ENCODE measurements at places on chromosomes 6 and 20.

DNA sequence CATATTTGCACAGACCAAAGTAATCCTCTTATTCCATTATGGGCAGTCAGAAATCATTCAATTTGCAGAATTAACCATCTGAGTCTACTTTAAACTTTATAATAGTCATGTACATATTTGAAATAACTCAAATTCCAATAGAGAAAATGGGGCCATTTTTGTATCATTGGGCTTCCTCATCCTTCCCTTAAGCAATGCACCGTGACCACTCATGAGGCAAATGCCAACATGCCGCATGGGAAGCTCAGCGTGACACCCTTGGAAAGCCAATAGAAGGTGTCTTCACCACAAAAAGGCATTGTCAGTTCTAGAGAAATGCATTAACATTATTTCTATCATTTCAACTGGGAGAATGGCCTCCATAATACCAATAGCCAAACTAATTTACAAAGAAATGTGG, 38.5 kb downstream of the SIM1 start:
- DNase-seq = no peak

DNA sequence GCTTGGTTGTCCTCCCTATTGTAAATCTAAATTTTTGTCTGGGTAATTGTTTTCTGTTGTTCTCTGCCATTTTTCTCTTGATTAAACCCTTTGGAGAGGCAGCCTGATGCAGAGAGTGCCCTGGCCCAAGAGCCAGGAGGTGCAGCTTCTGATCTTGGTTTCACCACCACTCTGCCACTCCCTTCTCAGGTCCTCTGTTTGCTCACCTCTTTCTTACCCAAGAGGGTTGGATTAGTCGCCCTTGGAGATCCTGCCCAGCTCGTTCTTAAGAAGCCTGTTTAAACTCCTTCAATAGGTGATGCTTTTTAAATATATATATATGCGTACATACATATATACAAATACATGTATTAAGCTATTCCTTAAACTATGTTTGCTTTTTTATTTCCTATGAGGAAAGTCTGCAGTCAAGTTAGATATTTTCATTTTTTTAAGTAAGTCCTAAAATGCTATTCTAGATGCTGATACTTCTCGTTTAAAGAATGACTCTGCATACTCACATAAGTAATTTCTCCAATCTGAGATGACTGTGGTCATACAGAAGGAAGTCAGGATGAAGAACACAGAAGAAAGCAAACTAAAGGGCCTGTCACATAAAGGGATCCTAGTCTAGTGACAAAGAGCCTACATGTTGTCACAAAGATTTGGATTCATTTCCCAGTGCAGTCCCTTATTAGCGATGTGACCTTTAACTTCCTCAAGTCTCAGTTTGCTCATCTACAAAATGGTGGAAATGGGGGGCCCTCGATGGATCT, 19.9 kb downstream of the TPD52L1 start:
- no peak for DNase-seq

GRCh38 chr20:3465301-3465700, 5.5 kb upstream of the ATRN start:
- no peak for DNase-seq

DNA sequence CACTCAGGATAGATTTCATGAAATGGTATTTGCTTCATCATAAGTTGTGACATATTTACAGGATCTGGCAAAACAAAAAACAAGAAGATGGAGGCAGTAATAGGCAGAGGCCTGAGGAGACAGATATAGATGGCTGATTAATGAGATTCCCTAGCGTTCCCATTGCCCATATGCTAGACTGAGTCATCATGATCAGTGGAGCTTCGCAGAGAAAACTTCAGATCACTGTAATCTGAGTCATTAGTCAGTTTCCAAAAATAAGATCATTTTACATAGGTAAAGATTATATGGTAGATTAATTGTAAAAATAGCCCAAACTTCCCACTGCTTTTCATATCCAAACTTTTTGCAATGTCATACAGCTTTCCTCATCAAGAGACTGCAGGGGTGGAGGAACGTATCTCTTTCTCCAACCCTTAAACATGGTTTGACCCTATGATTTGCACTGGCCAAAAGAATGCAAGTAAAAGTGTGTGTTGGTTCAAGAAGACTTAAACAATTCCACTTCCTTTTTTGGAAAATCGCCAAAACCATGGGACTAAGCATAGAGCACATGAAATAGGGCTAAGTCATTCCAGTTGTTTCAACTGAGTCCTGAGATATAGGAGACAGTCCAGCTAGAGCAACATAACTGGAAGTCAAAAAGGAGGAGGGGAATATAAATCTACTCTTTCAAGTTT, 626.0 kb downstream of the RNF144B start:
- no peak for DNase-seq

- no peak for DNase-seq
Observed at GRCh38 chr6:93801101-93801847, 381.9 kb upstream of the EPHA7 start.

DNA sequence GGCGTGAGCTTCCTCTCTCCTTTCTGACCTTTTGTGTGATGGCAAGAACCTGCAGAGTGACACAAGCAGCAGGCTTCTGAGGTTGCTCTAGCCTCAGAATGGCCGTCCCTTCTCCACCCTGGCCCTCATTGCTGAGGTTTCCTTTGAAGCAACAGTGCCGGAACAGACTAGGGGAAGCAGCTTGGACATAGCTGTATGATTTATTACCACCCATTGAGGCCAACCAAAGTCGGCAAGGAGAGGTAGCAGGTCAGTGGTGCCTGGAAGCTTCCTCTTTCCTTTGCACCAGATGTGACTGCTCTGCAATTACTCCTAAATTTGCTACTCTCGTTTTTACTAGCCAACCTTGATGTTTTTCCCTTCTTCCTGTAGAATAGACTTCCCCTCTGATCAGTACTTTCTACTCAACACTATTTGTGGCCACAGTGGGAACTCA, 31.4 kb downstream of the PTPN1 start:
- DNase-seq = no peak

GRCh38 chr6:107691062-107691751, 132.9 kb downstream of the SCML4 start:
- DNase-seq = no peak

- no peak for DNase-seq
Observed at GRCh38 chr6:8947900-8948299, 512.6 kb upstream of the SLC35B3 start.

- no peak for DNase-seq
Observed at GRCh38 chr20:44745598-44746366, at the start of gene KCNK15. TSS of gene KCNK15 (plus strand) at chr20:44745865. CDS start at chr20:44745911, 46 bp downstream.

DNA sequence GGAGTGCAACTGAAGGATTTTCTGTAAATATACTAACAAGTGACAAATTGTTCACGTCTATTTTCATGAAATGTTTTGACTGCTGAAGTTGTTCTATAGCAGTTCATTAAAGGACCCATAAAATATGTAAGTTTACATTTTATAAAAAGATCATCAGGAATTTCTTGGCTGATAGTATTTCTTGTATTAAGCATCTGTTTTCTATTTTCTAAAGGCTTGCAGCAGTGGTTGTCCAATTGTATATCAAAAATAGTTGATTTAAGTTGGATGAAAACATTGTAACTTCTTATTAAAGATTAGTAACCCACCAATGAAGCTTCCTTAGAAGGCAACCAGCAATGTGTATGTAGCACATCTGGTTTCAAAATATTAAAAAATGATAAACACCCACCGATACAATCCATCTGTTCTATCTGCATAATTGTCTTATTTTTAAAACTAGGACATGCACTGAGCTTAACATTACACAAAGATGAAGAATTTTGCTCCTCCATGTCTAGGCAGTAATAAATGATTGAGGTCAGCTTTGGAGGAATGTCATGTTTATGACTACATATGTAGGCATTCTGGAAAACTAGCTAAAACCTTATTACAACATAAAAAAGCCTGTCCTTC, 301.3 kb upstream of the TCF21 start:
- DNase-seq = no peak

- no peak for DNase-seq
Observed at GRCh38 chr20:55143601-55144000, 668.2 kb downstream of the DOK5 start.

DNA sequence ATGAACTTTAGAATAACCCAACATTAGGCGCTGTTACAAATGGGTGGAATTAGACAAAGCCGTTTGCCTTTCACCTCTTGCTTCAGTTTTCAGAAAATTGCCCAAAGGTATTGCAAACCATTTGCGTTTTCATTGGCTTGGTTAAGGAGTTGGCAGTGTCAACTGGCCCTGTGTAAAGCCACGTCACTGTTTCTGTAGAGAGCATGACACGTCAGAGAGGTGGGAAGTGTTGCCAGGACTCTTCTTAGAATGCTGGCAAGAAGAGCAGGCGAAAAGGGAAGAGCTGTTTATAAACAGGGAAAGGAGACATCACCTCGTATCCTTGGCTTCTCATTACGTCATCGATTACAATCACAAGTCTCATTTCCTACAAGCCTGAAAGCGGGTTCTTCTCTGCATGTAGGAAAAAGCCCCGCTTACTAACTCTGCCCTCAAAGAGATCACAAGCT, 4.2 kb upstream of the IRF4 start:
- no peak for DNase-seq

DNA sequence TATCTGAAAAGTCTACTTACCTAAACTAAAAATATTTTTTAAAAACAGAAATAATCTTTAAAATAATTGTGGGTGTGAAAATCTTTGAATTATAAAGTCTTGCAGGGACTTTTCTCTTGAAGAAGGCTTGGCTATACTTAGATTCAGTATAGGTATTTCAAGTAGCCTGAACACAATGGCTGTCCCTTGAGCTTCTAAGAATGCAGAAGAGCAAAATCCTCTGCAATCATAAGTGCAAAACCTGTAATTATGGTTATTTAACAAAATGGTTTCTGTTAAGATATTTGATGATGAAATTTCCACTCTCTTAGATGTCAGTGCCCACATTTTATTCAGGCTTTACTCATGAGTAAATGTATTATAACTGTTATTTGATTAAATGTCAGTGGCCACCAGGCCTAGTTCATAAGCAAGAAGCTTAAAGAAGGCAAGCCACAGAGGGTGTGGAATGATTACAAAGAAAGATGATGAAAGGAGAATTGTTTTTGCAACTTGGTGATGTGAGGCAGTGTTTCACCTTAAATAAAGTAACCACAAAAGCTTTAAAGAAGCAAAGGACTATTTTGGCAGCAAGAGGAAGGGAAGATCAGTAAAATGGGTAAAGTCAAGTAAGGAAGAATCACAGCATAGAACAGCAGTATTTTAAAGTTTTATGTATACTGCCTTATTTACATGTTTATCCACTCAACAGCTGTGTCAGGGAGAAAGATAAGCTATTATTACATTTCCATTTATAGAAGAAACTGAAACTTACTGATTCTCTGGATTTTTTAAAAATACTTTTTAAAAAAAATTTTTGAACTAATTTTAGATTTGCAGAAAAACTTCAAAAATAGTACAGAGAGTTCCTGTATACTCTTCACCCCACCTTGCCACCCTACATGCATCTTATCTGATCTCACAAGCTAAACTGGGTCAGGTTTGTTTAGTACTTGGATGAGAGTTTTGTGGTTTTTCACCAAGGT, 351.2 kb upstream of the RUNX2 start:
- no peak for DNase-seq

DNA sequence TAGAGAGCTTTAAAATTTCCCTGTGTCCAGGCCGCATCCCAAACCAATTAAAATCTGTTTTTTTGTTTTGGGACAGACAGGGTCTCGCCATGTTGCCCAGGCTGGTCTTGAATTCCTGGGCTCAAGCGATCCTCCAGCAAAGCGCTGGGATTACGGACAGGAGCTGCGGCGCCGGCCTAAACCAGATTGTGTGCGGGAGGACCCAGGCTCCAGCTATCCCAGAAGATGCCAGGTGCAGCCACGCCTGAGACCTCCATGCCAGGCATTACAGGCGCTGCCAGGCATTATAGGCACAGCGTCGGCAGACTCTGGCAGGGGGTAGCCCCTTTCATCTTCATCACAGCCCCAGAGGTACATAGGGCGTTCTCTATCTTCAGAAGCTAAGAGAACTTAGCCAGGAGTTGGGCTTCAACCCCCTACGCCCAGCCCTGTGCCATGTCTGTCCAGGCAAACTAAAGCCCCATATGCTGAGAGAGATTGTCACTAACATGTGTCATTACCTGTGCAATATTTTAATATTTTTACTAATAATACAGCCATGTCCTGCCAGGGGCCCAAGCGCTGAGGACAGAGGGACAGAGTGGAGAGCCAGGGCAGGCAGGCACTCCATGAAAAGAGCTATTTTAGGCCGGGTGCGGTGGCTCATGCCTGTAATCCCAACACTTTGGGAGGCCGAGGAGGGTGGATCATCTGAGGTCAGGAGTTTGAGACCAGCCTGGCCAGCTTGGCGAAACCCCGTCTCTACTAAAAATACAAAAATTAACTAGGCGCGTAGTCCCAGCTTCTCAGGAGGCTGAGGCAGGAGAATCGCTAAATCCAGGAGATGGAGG, 9.8 kb upstream of the GRM4 start:
- no peak for DNase-seq

GRCh38 chr6:4459032-4459431, 317.2 kb upstream of the CDYL start:
- no peak for DNase-seq

DNA sequence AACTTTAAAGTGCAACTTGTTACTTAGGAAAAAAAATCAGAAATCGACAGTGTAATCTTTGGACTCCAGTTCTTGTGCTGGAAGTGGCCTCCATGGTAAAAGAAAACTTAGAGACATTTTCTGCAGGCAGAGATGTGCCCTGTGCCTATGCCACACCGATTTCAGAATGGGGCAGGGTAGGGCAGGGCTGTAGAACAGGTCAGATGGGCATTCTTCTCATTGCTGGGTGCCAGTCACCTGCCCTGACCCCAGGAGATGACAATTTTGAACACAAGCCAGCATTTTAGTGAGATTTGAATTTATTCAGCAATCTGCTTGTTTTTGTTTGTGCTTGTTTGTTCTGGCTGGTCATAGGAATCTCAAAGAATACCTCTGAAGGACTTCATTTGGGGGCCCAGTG, 63.3 kb downstream of the SASH1 start:
- no peak for DNase-seq

GRCh38 chr20:61596687-61597330, 344.7 kb downstream of the CDH4 start:
- no peak for DNase-seq

DNA sequence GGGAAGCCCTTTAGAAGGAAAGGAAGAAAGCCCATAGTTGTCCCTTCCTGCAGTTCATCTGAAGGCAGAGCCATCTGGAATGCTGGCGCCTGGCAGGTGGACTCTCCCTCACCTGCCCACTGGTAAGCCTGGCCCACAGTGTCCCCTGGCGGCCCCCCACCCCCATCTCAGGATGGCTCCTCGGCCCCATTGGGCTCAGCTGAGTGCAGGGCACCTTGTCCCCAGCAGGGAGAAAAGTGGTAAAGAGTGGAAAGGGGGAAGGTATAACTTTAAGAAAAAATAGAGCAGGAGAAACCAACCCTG, 12.6 kb downstream of the SS18L1 start:
- DNase-seq = no peak

DNA sequence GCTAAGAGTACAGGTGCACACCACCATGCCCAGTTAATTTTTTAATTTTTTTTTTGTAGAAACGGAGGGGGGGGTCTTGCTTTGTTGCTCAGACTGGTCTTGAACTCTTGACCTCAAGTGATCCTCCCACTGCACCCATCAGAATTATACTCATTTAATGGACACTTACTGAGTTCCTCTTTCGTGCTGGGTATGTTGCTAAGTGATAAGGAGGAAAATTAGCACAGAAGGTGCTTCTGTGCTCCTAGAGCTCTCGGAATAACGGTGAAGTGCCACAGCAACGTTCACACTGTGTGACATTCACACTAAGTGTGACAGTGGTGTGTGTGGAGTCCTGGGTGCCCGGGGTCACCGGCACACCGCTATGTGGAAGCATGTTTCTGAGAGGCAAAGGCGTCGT, 32.1 kb upstream of the BMP6 start:
- no peak for DNase-seq
